ENCODE measurements at places on chromosomes 3 and 15.
A peak's percentile ranks its signal among the peaks of the same experiment; 100 is the strongest.

- DNase-seq = no peak
These were observed 148.3 kb upstream of the NPHP3 start for GRCh38 chr3:132870541-132870940.

- no peak for DNase-seq
These were observed 445.4 kb downstream of the EPHB1 start for GRCh38 chr3:135240426-135240825.

- no peak for DNase-seq
These were observed 136.9 kb upstream of the SLC2A2 start for GRCh38 chr3:171163101-171164066.

DNA sequence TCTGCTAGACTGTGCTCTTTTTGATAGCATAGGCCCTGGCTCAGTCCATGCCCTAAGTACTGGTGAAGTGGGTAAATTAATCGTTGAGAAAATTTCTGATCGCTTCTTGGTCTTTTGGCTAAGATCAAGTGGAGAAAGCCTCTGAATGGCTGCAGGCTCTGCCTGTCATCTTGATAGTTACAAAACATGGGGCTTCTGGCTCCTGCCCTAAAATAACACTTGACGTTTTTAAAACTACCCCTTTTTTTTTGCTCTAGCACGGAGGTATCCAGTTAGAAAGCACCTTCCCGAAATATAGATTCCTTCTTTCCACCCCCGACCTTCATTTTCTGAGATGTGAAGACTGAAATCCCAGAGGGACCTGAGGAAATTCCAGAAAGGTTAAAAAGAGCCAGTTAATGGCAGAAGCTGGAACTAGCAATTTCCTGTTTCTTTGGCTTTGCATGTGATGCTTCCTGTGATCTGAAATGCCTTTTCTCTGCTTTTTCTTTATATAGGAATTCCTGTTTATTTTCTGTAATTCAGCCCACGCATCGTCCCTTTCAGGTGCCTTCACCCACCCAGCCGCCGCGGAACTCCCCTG is 799 bp upstream of the C2CD4B start:
- no peak for DNase-seq

DNA sequence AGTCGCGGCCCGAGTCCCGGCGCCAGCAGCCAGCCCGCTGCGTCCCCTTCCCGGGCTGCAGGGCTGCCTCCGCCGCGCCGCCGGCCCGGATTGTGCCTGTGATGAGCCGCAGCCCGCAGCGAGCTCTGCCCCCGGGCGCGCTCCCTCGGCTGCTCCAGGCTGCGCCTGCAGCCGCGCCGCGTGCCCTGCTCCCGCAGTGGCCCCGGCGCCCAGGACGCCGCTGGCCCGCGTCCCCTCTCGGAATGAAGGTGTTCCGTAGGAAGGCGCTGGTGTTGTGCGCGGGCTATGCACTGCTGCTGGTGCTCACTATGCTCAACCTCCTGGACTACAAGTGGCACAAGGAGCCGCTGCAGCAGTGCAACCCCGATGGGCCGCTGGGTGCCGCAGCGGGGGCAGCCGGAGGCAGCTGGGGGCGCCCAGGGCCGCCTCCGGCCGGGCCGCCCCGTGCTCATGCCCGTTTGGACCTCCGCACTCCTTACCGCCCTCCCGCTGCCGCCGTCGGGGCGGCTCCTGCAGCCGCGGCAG is 1.2 kb downstream of the CHST2 start:
- DNase-seq = peak; percentile 63

DNA sequence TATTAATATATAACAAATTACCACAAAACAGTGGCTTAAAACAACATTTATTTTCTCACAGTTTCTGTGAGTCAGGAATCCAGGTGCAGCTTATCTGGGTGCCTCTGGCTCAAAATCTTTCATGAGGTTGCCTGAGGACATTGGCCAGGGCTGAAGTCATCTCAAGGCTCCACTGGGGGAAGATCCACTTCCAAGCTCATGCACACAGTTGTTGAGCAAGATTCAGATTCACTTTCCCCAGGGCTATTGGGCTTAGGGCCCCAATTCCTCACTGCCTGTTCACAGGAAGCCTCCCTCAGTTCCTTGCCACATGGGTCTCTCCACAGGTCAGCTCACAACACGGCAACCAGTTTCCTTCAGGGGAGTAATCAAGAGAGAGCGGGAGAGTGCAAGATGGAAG is 35.0 kb downstream of the RFTN1 start:
- no peak for DNase-seq

GRCh38 chr3:97705764-97706163 is 58.8 kb upstream of the ARL6 start:
- no peak for DNase-seq

DNA sequence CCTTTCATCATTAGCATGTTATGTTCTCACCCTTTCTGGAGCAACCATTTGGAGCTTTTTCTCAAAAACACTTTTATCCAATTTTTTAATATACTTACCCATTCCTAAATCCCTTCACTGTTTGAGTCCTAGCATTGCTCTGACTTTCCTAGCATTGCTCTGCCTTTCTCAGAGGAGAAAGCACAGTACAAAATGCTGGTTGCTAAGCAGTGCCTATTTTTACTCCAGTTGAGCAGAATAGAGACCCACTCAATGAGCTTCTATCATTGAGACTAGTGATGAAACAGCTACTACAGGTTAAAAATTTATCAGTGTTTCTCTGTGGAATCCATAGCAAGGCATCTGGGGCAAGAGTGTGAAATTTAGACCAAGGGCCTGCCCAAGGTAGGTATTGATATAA is 21.8 kb upstream of the IL1RAP start:
- no peak for DNase-seq

GRCh38 chr3:46702246-46703012 is 1.2 kb downstream of the TMIE start:
- DNase-seq = no peak

DNA sequence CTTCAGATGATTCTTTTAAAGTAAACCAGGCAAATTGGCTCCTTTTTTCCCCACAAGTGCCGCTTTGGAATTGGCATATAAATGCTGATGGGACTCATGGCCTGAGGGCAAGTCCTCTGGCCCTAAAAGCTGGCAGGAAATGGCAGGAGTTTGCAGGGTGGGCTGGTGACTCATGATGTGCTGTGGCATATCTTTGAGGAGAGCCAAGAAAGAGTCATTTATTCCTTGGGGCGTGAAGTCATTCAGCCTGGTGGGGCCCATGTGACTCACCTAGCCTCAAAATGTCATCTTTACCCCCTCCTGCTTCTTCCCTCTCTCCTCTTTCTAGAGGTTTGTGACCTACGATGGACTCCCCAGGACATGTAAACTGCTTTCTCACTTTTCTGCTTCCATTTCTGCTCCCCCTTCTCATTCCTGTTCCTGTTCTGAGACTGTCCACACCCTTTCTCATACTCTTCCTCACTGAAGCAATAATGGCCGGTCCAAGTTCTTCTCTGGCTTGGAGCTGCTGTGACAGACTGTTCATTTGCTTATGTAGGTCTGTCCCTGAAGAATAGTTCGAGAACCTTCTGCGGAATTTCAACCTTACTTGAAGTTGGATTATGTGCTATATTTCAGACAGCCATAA is 326.1 kb downstream of the SATB1 start:
- DNase-seq = peak; percentile 92

GRCh38 chr3:195135917-195136316 is 135.0 kb downstream of the XXYLT1 start:
- no peak for DNase-seq

DNA sequence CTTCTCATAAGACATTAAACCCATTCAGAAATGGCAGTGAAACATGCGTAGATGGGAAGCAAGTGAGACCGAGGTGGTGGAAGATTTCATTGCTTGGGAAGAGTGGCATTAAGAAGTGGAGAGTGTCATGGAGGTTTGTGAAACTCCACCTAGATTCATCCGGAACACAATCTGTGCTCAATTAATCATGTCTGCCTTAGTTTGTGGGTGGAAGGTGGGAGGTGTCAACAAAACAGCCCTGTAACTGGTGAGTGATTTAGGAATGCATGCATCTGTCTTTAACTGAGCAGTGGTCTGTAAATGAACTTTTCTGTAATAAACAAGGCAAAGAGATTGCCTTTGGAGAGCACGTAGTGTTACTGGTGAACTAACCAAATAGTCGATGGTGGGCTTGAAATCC is 113.7 kb downstream of the WNT5A start:
- no peak for DNase-seq

DNA sequence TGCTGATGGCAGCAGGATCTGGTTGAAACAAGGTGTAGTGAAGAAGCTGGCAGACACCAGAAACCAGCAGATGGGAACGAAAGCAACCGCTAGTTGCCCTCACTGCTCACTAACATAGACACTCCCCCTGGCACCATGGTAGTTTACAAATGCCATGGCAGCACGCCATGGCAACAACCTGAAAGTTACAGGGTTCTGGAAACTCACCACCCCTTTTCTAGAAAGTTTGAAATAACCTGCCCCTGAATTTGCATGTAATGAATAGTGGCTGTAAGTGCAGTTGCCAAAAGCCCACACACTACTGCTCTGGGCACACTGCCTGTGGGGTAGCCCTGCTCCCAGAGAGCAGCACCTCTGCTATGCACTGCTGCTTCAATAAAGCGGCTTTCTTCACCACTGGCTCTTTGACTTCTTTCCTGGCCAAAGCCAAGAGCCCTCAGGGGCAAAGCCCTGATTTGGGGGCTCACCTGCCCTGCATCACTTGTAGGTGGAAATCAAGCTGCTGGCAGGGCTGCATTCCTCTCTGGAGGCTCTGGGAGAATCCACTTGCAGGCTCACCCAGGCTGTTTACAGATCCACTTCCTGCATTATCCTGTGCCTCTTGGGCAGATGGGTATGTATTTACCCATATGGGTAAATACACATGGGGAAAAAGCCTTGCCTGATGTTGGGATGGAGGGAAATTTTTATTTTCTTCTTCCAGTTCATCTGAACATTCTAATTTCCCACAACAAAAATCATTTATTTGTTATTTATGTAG is 2.0 kb upstream of the GP9 start:
- peak; percentile 8 for DNase-seq

DNA sequence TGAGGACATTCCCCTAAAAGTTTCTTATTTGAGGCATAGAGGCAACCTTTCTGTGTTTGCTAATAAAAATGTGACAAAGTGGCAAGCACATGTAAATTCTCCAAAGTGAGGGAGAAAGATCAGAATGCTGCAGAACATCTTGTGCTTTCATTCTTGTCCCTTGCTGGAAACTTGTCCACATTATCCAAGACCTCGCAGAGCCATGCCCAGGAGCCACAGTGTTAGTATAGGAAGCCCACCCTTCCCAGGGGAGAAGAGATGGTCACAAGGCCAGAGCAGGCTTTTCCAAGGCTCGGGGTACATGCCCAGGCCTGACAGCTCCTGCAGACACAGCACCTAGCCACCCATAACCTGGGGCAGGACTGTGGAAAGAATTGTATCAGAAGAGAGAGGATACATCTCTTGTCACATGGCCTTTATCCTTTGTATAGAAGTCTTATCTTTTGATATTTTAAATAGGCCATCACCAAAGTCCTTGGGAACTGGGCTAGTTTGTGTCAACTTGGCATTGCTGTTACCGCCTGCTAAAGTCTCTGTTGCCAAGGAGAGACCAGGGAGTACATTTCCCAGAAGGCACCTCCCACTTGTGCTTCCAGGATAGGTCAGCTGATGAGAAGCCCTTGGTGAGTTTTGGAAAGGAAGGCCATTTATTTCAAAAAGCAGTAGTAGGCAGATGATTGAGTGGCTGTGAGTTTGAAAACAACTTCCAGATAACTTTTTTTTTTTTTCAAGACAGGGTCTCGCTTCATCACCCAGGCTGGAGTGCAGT is 10.5 kb downstream of the DLEC1 start:
- DNase-seq = peak; percentile 22

DNA sequence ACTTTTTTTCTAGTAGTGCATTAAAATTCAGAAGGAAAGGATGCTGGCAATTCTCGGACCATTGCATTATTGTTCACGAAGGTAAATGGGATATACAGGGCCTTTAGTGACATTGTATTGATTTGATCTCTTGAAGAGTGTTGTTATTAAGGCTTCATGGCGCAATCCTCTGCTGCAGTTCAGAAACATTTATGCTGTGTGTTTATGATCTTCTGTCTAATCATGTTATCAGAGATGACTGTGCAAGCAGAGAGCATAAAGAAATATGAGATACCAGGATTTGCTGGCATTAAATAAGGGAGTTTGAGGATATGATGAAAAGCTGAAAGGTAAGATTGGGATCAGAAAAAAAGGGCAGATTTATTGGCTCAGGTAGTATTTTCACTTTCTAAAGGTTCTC is 180.6 kb downstream of the EPHA6 start:
- no peak for DNase-seq

GRCh38 chr3:146189519-146190173 is 28.7 kb upstream of the PLOD2 start:
- peak; percentile 68 for DNase-seq

DNA sequence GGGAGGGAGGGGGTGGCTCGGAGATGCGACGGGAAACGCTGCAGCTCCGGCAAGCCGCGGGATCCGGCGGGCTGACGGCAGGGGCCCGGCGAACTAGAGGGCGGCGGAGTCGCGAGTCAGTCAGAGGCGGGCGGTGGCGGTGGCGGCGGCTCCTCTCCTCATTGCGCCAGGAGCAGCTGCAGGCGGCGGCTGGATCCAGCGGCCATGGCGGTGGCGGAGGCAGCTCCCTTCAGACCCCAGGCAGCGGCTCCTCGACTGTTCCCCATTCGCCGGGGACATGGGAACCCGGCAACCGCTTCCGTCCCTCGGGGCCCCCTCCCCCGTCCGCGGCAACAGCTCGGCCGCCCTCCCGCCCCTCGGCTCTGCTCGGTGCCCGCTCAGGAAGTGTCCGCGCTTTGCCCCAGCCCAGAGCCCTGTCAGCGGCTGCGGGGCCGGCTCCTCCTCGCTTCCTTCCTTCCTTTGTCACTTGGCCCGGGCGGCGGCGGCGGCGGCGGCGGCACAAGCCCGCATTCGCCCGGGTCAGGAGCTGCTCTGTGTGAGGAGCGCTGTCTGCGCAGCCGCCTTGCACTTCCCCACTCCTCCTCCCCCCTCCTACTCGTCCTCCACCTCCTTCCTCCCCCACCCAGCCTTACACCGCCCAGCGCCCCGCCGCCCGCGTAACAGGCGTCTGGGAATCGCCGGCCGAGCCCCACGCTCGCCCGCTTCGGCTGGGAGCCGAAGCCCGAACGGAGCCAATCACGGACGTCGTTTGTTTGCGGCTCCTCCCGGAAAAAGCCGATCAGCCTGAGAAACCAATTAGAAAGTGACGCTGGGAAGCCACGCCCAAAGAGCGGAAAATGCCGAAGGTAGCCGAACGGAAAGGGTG is at the start of gene GSK3B:
Gene GSK3B (minus strand): TSS at position 537 of the 865 bp plus-strand sequence. CDS start 1,013 bp downstream, outside the sequence.
- peak; percentile 62 for DNase-seq

DNA sequence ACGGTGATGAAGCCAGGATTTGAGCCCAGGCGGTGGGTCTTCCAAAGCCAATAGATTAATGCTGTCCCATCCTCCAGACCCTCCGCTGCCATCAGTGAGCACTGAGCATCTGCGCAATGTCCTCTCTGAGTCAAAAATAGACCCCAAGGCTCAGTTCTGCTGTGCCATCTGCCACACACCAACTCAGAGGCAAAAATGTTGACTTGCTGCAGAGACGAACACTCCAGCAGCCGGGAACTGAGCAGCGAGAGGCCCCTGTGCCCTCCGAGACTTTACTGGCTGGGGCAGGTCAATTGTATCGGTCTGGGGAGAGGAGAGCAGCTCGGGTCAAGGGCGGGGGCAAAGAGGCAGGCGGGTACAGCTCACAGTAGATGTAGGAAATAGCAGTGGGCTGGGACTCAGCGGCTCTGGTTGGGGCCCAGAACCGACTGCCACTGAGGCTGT is 41.5 kb upstream of the ATP2B2 start:
- no peak for DNase-seq

Data from AG20443 (cell line).